ENCODE measurements at places on chromosomes 5 and 9.

GRCh38 chr9:19938990-19939733 is 150.3 kb upstream of the SLC24A2 start:
- no peak for DNase-seq

DNA sequence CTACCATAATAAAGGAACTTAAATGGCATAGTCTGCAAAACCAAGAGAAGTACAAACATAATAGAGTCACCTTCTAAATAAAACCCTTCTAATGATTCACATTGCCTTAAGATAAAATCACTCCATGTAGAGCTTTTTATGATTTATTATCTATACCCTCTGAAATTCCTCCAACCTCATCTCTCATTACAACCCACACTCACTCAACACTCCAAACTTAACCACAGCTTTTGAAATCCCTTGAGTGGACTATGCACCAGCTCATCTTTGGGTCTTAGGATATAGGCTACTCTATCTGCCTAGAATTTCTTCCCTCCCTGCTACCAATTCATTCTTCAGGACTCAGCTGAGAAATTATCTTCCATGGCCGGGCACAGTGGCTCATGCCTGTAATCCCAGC is 122.5 kb downstream of the CETN3 start:
- no peak for DNase-seq

GRCh38 chr5:128466554-128466953 is 71.5 kb downstream of the FBN2 start:
- DNase-seq = no peak

DNA sequence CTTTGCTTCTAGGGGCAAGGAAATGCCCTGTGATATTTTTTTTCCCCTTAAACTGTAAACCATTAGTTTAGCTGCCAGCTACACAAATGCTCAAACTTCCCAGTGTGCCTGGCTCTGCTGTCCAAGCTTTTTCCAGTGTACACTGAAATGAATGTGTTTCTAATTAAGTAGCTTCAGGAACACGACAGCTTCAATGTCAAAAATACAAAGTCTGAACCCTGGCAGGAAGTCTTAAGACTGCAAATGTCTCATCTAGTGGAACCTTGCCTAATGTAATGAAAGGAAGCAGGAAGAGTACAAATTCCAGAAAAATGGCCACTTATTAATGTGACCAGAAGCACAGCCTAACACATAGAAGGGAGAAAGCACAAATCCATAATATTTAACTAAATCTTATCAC is 255.2 kb downstream of the CRB2 start:
- DNase-seq = no peak

DNA sequence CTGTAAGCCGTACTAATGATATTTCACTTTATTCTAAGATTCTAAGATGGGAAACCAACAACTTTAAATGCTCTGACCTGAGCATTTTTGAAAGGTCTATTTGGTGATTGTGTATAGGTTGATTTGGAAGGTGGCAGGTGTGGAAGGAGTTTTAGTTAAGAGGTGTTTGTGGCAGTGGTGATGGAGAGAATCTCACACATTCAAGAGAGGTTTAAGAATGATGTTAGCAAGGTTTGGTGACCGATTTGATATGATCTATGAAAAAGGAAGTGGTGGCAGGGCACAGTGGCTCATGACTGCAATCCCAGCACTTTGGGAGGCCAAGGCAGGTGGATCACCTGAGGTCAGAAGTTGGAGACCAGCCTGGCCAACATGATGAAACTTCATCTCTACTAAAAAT is 319.2 kb upstream of the CD180 start:
- DNase-seq = no peak

DNA sequence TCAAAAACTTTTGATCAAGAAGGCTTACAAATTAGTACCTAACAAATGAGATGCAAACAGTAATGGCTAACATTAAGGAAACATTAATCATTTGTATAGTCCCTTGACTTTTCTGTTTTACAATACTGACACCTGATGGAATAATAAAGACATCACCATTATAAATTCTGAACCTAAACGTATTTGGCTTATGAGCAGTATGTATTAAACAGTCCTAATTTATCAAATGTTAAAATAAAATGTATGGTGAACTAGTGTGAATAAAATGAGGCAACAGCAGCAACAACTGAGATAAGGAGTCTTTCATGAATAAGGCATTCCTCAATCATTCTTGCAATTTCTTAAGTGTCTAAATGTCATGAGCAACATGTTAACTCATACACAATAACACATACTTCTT is 6.0 kb downstream of the PUM3 start:
- no peak for DNase-seq

DNA sequence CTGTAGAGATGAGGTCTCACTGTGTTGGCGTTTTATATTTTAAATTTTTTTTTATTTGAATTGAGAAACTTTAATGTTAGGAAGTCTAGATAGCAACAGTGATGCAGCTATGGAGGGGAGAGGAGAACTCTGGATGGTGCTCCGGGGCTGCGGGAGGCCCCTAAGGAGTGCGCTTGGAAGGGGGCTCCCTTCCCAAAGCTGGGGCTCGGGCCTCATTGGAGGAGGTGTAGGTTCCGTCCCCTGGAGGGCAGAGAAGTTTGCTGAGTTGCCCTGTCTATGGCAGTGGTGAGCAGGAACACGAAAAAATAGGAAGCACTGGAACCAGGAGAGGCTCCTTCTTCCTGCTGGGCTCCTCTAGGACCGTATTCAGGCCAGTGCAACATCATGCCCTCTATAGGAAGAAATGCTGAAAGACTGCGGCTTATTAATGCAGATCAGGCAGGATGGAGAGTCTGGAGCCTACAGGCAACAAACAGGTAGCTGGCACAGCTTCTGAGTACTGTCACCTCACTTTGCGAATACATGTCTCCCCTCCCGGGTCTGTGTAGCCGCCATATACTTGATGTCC is 16.1 kb downstream of the AHRR start:
- no peak for DNase-seq

DNA sequence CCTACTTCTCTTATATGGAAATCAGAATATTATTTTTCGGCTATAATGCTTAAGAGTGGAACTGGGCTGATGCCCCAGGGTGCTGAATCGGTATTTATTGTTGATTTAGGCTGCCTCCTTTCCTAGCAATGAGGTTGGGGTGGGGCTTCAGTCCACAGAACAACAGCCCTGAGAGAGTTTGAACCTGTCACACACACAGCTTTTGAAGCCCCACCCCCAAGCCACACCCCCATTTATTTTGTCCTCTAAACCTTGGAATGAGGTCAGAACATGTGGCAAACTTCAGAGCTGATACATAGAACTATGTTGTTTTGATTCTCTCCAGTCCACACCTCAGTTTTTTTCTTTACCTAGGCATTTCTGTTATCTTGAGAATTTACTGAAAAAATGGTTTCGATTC is 51.7 kb upstream of the CAMK4 start:
- DNase-seq = no peak

DNA sequence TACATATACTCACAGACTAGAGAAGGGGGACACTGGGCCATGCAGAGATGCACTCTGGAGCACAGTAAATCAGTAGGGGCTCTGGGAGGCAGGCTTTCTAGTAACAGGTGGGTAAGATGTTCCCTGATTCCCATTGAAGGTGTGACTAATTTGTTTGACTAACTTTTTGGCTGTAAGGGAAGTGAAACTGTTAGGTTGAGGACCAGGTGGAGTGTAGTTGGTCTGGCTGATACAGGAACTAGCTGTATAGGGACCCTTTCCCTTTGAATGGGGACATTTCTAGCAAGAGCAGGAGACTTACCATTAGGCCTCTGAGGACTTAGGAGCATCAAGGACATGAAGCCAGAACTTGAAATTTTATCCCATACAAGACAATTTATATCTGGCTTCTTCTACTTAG is 989.6 kb upstream of the COX7C start:
- no peak for DNase-seq

GRCh38 chr5:6480133-6481051 is 31.7 kb downstream of the UBE2QL1 start:
- DNase-seq = no peak

DNA sequence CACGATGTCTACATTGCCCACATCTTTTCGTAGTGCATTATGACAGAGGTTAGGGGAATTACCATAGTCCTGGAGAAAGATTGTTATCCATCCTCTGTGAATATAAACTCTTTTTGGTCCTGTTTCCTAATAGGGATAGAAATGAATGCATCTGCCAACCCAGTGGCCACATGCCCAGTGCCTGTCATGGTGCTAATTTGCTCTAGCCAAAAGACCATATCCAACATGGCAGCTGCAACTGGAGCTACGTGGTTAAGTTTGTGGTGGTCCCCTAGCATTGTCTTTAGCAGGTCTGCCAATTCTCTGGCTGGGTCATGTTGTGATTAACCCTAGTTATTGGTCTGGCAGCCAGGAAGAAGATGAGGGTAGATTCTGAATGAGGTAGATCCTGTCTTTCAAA is 87.5 kb downstream of the FGF18 start:
- DNase-seq = no peak

DNA sequence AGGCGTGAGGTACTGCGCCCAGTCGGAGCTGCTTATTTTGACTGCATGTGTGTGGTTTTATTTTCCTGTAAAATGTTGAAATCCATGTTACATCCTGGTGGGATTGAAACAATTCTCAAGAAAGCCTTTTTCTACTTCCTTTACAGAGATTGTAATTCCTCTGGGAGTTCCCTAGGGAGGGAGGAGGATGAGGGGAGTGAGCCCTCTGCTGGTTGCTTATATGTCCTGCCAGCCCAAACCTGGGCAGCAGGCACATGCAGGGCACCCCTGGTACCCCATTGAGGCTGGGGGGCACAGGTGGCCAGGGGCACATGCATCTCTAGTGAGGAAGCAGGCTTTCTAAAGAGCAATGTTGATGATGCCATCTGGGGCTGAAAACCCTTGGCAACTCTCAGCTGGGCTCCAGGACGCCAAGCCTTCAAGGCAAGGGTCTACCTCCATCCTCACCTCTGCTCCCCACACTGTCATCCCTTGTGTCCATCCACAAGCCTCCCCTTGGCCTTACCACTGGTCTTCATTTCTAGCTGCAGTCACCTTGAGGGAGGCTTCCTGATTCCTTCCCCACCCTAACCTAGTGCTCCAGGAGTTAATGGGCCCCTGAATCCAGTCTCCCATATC is 84.7 kb upstream of the TNFSF8 start:
- no peak for DNase-seq

GRCh38 chr5:75707911-75708509 is 9.2 kb downstream of the POC5 start:
- no peak for DNase-seq

- no peak for DNase-seq
These were observed 14.8 kb upstream of the TMC1 start for GRCh38 chr9:72506615-72507014.

GRCh38 chr5:59209758-59210359 is 627.0 kb downstream of the RAB3C start:
- no peak for DNase-seq

DNA sequence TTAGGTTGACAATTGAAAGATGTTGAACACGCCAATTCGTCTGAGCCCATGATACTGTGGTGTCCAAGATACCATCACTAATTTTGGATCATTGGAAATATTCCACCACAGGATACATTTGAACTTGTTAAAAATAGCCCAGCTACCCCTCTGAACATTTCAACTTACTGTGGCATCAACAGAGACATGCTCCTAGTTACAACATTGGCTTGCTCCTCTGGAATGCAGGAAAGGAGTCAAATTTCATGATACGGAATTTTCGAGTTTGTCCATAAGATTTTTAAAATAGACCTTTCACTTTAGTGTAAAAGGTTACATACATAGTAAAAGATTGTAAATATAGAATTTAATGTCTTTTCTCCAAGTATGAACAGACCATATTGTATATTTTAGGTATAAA is 12.8 kb downstream of the SEMA5A start:
- DNase-seq = no peak

- no peak for DNase-seq
These were observed 273.6 kb downstream of the ADAMTSL1 start for GRCh38 chr9:18747595-18747994.

DNA sequence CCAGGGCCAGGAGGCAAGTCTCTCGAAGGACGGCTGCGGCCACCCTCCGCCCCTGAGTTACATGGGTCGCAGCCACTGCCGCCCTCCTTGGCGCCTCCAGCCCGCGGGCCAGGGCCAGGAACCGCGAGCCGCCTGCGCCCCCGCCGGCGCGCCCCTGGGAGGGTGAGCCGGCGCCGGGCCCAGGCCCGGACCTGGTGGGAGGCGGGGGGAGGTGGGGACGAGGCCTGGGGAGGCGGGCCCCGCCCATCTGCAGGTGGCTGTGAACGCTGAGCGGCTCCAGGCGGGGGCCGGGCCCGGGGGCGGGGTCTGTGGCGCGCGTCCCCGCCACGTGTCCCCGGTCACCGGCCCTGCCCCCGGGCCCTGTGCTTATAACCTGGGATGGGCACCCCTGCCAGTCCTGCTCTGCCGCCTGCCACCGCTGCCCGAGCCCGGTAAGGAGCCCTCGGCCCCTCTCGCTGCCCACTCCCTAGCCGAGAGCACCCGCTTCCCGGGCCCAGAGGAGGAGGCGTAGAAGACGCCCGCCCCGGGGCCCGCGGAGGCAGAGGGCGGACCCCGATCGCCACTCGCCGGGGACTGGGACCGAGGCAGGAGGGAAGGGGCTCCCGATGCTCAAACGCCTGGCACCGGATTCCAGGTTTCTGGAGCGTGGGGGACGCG is at the start of gene ASS1:
ASS1 (plus strand) TSS at position 397 of the 657 bp plus-strand sequence. CDS start 7,268 bp downstream, outside the sequence.
- DNase-seq = no peak

DNA sequence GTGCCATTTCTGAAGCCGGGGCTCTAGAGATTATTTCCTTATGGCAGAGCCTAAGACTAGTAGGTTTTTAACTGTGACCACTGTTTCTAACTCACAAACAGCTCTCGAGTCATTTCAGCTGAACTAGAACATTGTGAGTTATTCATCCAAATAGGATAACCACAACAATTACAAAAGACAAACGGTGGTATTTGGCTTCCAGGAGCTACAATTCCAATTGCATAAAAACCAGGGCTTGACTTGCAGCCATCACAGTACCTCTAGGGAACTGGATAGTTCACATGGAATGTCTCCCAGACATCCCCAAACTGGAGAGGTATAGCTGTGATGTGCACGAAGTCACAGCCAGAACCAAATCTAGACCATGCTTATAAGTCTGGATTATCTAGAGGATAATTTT is 224.8 kb downstream of the FAM114A2 start:
- DNase-seq = no peak

- no peak for DNase-seq
These were observed 4.1 kb downstream of the TNFAIP8 start for GRCh38 chr5:119359737-119360413.

- no peak for DNase-seq
These were observed 152.5 kb downstream of the MUSK start for GRCh38 chr9:110821064-110821463.

DNA sequence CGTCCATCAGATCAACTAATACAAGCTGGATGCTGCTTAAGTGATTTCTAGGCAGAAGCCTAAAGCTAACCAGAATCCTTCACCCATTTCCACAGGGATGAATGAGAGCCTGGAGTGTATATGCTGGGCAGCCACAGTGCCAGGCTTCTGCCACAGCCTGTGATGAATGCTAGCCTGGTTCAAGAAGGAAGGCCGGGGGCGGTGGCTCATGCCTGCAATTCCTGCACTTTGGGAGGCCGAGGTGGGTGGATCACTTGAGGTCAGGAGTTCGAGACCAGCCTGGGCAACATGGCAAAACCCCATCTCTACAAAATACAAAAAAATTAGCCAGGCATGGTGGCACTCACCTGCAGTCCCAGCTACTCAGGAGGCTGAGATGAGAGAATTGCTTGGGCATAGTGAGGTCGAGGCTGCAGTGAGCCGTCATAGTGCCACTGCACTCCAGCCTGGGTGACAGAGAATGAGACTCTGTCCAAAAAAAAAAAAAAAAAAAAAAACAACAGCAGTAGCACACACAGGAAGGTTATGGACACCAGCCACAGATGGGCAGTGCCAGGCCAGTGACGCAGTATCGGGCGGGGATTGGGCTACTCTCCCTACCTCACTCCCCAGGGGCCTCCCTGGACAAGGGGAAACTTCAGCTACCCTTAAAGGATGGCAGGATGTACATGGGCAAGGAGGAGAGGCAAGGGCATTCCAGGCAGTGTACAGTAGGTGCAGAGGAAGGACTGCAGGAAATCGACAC is 23.1 kb upstream of the HMCN2 start:
- DNase-seq = no peak

Data from activated naive CD4-positive, alpha-beta T cell (primary cell).